Hematopoietic multipotent progenitor cell treated with erythropoietin and hydrocortisone succinate and interleukin-3 and kit ligand, for 6 days (in vitro differentiated cells): ENCODE measurements at places on chromosomes 2 and 18.

DNA sequence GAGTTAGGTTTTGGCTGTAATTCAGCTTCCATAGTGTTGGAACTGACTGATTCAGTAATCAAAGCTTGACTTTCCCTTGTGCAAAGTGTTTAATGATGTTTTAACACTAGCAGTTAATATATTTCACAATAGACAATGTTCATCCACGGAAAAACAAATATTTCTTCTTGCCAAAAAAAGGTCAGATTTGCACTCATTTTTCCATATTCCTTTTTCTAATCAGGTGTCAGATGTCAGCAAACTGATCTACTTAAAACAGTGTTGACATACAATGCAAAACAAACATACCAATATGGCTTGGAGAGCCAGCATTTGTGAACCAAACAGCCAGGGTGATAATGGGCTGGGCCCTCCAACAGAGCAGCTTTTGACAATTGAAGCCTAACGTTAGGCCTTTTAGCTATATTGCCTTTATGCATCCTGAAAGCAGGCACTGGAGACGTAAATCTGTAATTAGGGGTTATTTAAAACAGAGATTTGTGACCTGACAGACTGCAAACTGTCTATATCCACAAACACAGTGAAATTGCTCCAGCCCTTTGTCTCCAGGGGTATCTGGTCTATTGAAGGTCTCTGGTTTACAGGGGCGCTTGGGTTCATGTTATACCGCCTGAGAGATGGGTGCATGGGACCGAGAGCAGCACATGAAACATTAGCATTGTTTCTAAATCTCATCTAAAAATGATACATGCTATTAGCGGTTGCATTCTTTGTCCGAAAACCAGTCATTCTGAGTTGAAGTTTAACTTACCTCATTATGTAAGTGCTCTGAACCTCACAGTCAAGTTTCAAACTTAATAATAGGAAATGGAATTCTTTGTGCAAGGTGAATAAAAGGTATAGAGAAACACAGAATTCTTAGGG, 7.1 kb upstream of the CDCA7 start:
- no peak for DNase-seq

- DNase-seq = no peak
Observed at GRCh38 chr18:27879540-27879939, 297.4 kb downstream of the CDH2 start.

DNA sequence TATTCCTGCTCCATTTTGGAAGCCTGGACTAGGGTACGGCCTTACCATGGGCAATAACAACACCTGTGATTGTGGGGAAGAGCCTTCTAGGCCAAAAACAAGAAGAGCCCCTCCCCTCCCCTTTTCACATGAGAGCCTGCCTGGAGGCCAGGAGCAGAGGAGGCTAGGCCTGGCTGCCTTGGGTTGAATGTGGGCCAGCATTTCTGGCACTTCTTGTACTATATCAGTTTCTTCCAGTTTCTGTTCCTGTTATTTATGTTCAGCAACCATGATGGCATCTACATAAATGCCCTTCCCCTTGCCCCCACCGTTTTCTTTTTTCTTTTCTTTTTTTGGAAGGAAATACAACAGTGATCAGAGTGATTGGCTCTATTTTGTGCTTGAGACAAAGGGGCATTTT, 58.4 kb downstream of the KCTD18 start:
- no peak for DNase-seq

- no peak for DNase-seq
Observed at GRCh38 chr18:57798713-57799373, 4.3 kb downstream of the ATP8B1 start.

GRCh38 chr2:25194576-25195122, 26.3 kb upstream of the POMC start:
- no peak for DNase-seq

DNA sequence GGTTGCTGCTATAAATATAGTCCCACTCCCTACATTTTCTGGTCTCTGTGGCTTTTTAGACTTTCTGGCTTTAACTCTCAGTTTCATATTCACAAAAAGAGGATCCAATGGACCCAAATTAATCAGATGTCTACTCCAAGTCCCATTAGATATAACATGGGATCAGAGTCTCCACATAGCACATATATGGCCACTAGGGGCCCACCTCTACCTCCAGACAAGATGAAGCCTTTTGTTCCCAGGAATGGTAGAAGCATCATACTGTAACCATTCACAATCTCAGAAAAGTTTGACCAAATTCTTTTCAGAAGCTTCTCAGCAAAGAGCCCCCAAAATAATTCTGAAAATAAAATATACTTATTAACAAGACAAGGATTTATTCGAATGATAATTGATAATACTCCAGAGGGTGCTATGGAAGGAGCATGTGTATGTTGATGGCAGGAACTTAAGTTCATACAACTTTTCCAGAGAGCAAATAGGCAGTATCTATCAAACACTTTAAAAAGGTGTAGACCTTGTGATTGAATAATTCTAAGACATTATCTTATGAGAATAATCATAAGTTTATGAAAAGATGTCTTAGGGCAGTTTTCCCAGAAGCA, 382.3 kb upstream of the CRIM1 start:
- peak; percentile 39 for DNase-seq

DNA sequence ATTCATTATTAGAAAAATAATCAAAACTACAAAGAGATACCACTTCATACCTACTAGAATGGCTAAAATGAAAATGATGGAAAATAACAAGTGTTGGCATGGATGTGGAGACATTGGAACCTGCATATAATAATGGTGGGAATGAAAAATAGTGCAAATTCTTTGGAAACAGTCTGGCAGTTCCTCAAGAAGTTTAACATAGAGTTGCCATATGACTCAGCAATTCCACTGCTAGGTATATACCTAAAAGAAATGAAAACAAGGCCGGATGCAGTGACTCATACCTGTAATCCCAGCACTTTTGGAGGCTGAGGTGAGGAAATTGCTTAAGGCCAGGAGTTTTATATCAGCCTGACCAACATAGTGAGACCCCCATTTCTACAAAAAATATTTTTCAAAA, 41.6 kb upstream of the ACYP2 start:
- DNase-seq = no peak

DNA sequence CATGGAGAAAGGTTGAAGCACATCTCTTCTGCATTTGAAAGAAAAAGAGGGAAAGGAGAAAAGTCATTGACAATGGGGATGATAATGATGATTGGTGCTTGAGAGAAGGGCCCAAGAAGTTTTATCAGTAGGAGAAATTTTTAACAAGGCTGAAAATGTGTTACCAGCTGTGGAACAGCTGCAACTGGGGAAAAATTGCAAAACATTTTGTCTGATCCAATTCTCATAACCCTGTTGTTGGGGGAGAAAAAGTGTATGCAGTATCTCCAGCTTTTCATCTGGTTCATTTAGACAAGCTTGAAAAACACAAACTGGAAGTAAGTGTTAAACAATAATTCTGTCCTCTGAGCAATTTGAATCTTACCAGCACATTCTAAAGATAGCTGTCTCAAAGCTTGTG, 92.7 kb downstream of the CSRNP3 start:
- DNase-seq = no peak

- DNase-seq = peak; percentile 53
Observed at GRCh38 chr2:219250049-219250781, 2.8 kb upstream of the TUBA4B start.

DNA sequence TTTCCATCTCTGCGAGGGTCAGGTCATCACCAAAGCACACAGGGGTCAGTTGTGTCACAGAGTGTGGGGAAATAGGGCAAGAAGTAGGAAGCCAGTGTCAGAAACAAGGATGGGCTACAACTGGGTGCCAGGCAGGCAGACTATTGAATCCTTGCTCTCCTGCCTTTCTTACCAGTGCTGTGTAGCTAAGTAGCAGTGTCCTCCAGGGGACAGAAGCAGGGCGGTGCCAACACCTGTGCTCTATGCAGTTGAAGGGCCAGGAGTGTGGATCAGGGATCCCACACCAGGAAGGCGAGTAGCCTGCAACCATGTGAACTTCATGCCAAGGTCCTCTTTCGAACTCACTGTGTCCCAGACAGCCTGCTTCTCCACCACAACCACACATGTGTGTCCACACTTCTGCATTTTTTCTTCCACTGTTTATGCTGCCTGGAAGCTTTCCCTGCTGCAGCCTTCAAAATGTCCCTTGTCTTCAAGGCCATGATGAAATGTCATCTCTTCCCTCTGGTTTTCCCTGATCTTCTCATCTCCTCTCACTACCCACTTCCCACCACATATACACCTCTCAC, 25.4 kb upstream of the REG3G start:
- no peak for DNase-seq

GRCh38 chr2:241636182-241637017, 558 bp downstream of the THAP4 start:
- peak; percentile 64 for DNase-seq

DNA sequence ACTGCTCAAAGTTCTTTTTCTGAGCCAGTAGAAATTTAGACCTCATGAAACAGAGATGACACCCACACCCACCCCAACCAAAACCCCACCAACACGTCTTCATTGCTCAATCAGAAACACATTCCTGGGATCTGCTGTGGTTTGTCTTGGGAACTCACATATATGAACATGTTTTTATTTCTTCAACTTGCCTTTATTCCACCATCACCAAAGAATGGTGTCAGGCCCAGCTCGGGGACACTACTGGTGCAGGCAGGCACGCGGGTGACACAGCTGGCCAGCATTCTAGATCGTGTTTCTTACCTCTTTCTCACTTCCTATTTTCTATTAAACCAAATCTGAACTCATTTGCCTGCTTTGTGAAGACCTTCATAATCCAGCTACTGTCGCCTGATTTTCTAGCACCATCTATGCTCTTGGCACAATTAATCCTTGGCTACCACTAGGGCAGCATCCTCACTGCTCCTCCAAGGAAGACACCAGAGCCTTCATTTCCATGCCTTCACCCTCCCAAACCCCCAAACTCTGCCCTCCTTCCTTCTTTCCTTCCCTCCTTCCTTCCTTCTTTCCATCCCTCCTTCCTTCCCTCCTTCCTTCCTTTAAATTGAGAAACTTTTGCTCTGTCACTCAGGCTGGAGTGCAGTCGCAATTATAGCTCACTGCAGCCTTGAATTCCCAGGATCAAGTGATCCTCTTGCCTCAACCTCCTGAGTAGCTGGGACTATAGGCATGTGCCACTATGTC, 157.1 kb downstream of the BCL2 start:
- DNase-seq = peak; percentile 12

DNA sequence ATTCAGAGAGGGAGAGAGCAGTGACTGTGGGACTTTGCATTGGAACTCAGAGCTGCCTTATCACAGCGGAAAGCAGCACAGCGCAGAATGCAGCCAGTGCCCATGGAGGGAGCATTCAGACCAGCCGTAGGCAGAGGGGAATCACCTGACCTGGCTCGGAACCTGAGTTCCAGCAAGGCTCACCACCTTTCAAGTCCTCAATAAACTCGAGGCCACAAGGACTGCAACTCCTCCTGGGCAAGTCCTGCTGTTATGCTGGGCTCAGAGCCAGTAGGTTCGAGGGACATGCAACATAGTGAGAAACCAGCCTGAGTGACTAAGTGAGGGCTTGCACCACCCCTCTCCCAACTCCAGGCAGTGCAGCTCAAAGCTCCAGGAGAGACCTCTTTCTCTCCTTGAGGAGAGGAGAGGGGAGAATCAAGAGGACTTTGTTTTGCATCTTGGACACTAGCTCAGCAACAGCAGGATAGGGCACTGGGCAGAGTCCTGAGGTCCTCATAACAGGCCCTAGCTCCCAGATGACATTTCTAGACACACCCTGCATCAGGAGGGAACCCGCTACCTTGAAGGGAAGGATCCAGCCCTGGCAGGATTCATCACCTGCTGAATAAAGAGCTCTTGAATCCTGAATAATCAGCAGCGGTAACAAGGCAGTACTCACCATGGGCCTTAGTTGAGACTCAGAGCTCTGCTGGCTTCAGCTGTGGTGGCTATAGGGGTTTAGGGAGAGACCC, 136.8 kb upstream of the OTOS start:
- no peak for DNase-seq

DNA sequence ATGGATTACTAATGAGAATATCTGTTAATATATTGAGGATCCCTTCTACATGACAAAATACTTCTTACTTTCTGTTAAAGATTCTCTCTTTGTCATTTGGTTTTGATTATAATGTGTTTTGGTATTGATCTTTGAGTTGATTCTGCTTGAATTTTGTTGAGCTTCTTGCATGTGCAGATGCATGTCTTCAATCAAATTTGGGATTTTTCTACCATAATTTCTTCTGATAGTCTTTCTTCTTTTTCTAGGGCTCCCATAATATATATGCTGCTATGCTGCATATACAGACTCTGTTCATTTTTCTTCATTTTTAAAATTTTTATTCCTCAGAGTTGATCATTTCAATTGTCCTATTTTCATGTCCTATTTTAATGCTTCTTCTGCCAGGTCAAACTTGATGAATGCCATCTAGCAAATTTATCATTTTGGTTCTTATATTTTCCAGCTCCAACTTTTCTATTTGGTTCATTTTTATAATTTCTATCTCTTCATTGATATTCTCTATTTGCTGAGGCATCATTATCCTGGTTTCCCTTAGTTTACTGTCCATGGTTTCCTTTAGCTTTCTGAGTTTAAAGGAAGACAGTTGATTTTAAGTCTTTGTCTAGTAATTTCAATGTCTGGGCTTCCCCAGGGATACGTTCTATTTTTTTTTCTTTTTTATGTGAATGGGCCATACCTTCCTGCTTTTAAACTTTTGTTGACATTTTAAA, 244.7 kb downstream of the WDPCP start:
- no peak for DNase-seq

GRCh38 chr2:8627019-8627691, 54.7 kb upstream of the ID2 start:
- no peak for DNase-seq

- no peak for DNase-seq
Observed at GRCh38 chr18:74528478-74528877, 5.8 kb upstream of the CNDP1 start.

DNA sequence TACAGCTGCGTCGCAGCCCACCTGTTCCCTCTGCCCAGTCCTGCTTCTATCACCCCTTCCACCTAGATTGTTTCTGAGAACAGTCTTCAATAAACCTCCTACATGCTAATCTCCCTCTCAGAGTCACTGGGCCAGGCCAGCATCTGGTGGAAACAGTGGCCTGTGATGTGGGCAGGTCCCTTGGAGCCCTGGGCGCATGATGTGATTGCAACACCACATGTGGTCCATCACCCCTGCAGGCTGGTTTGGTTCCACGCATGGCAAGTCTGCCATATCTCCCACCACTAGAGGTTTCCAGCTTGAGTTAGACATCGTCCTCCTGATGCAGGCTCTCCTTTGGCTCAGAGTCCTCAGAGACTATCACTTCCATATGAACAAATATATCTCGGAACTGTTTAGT, 83.5 kb downstream of the PRKCE start:
- DNase-seq = peak; percentile 55

GRCh38 chr2:219309278-219309677, at the start of gene PTPRN:
TSS of gene PTPRN (minus strand) at chr2:219309401. CDS start at chr2:219309332, 69 bp downstream.
- DNase-seq = no peak
